ENCODE measurements at places on chromosomes 11 and 22.

GRCh38 chr11:13972944-13973343, 10.4 kb downstream of the SPON1 start:
- DNase-seq: no peak

GRCh38 chr11:67439321-67440228, 2.1 kb upstream of the PTPRCAP start:
- no peak for DNase-seq

- DNase-seq: no peak
Measured at GRCh38 chr11:79352349-79352703, 88.5 kb downstream of the TENM4 start.

DNA sequence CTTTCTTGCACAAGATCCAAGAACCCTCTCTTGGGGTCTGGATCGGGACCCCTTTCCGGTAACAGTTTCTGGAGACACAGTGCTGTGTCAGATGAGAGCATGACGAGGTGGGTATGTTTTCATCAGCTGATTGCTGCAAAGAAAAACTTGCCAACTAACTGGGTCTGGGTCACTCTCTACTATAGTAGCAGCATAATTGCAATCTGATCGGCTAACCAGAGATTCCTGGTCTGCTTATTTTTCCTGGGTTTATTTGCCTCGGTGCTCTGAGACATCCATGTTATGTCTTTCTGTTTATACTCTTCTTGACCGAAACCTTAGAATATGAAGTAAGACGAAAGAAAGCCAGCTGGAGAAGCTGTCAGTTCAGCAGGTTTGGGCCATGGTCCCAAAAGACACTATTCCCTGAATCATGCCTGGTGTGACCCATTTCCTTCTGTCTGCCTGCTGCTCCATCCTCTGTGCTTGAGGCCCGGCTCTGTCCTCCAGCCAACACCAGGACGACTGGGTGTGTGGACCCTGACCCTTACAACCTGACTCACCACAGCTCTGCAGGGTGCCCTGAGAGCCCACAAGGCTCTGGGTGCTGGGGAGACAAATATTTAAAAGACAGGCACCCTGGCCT, 24.1 kb upstream of the CLMP start:
- no peak for DNase-seq

DNA sequence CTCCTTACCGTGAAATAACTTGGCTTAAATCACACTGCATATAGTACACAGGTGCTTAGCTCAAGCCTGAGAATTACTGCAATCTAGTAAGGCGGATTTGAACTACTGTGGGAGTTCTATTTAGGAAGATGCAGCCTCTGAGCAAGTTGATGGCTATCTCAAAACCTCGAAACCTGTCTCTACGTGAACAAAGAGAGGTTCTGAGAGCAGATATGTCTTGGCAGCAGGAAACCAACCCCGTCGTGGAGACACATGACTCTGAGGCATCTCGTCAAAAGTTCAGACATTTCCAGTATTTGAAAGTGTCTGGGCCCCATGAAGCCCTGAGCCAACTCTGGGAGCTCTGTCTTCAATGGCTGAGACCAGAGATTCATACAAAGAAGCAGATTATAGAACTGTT, 5.9 kb downstream of the ZNF215 start:
- DNase-seq: no peak
